ENCODE measurements at places on chromosomes 6 and 20. TPM values are rescaled to one million over a fixed set of nuclear protein-coding genes. Genes with fewer than 3 reads are reported as not detected.

Gene PIGU
- total RNA-seq = 18.9 TPM

Gene CD93
- not detected for total RNA-seq

Gene CFB
- total RNA-seq = 0.74 TPM

Gene SNAP91
- total RNA-seq = not detected

Gene GTF3C6
- 84.7 TPM for total RNA-seq

Gene KIF13A
- total RNA-seq = not detected

Gene DEFB128
- not detected for total RNA-seq

DNA sequence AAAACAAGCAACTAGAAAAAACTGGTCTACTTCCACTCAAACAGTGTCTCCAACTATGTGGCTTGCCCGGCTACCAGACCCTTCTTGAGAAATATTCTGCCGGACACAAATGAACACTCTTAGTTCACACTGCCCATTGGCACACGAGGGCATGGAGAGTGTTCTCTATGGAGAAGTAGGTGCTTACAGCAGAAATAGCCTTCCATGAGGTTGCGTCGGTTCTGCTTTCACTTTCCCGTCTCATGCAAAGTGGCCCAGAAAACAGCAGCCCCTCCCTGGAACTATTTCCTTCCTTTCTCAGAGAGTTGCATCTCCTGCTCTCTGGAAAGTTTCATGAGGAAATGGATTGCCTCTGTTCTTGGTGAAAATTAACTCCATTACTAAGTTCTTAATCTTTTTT is 9.5 kb upstream of the HLA-DOA start:
- peaks cover 12% of the 10 kb centered on the region for H3K4me1 ChIP-seq
- no peaks in the 10 kb centered on the region for H3K27me3 ChIP-seq
- no peak for DNase-seq
- H3K4me3 ChIP-seq = peak overlapping the region; percentile 25
- no peaks in the 10 kb centered on the region for H3K36me3 ChIP-seq
- H3K27ac ChIP-seq = no peak overlapping the region

- no peak overlapping the region for H3K27ac ChIP-seq
- no peak overlapping the region for H3K4me3 ChIP-seq
- no peaks in the 10 kb centered on the region for H3K4me1 ChIP-seq
Measured at GRCh38 chr20:2342243-2342642, 38.5 kb upstream of the TGM6 start.

DNA sequence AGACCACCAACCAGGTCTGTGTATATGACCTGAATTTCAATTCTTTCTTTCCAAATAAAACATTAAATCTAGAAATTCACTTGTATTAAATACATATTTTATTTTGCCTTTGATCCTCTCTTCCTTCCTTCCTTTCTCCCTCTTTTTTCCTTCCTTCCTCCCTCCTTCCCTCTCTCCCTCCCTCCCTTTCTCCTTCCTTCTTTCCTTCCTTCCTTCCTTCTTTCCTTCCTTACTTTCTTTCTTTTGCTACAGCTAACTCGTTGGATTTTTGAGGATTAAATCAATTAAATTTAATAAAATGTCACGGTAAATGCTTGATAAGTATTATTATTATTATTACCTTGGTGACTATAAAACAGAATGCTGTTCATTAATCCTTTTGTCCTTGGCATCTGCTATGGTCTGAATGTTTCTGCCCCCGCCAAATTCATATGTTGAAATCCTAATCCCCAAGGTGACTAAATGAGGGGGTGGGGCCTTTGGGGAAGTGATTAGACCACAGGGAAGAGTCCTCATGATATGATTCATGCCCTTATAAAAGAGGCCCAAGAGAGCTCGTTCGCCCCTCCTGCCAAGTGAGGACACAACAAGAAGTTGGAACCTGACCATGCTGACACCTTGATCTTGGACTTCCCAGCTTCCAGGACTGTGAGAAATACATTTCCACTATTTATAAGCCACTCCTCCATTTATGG is 67.6 kb upstream of the BTBD3 start:
- H3K36me3 ChIP-seq = no peaks in the 10 kb centered on the region
- peaks cover 3% of the 10 kb centered on the region for H3K27me3 ChIP-seq
- H3K27ac ChIP-seq = no peak overlapping the region
- H3K4me1 ChIP-seq = no peaks in the 10 kb centered on the region

- peaks cover 1% of the 10 kb centered on the region for H3K36me3 ChIP-seq
- no peak overlapping the region for H3K27ac ChIP-seq
- peaks cover 11% of the 10 kb centered on the region for H3K27me3 ChIP-seq
- no peak overlapping the region for H3K4me3 ChIP-seq
- peak; percentile 40 for DNase-seq
Measured at GRCh38 chr6:113994934-113995342, 24.0 kb upstream of the HDAC2 start.

GRCh38 chr20:5703681-5704101 is 46.5 kb upstream of the SHLD1 start:
- no peaks in the 10 kb centered on the region for H3K4me1 ChIP-seq
- DNase-seq = no peak
- H3K27ac ChIP-seq = no peak overlapping the region
- no peaks in the 10 kb centered on the region for H3K36me3 ChIP-seq

DNA sequence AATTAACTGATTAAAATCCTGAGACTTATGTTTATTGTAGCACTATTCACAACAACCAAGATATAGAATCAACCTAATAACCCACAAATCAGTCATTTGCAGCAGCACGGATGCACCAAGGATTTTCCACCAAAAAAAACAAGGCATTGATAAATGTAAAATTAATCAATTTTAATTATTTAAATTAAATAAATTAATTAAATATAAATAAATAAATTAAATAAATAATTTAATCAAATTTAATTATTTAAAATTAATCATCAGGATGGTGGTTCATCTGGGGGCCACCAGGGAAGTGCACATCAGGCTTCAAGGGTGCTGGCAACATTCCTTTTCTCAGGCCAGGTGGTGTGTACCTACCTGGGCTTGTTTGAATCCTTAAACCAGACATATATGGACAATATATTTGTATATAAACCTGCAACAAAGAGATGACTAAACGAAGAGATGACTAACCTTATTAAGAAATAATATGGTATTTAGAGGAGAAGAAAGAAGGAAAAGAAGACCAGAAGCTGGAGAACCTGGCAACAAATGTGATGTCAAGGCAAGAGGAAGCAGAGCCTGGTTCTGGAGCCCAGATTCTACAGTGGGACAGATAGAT is 89.2 kb downstream of the CD164 start:
- no peaks in the 10 kb centered on the region for H3K27me3 ChIP-seq
- no peak overlapping the region for H3K4me3 ChIP-seq
- no peaks in the 10 kb centered on the region for H3K4me1 ChIP-seq

DNA sequence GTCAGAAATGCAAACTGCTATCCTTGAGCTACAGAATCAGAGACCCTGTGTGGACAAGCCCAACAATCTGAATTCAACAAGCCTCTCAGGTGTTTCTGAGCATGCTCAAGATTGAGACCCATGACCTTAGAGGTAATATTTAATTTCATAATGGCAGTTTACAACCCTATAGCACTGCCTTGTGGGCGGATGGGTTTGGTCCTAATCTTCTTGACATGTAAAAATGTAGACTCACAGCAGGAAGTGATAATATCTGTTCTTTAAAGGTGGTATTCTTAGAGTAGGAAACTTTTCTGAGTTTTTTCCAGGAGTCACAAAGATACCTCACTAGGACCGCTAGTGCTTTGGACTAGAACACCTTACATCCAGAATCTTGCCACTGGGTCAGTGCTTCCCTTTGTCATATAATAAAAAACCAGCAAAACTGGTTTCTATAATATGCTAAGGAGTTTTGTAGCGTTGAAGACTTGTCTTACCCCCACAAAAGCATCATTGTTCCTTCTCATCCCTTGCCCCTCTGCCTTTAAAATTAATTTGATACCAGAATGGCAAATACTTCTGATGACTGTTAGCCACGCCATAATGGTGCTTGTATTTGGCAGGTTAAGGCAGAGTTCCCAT is 52.6 kb downstream of the E2F3 start:
- peaks cover 25% of the 10 kb centered on the region for H3K4me1 ChIP-seq
- no peak overlapping the region for H3K4me3 ChIP-seq
- no peak overlapping the region for H3K27ac ChIP-seq
- no peak for DNase-seq
- no peaks in the 10 kb centered on the region for H3K27me3 ChIP-seq

GRCh38 chr6:132272776-132273175 is 128.5 kb downstream of the MOXD1 start:
- DNase-seq = no peak
- no peaks in the 10 kb centered on the region for H3K4me1 ChIP-seq
- H3K36me3 ChIP-seq = no peaks in the 10 kb centered on the region
- no peak overlapping the region for H3K27ac ChIP-seq

- no peaks in the 10 kb centered on the region for H3K36me3 ChIP-seq
- DNase-seq = no peak
- H3K4me3 ChIP-seq = no peak overlapping the region
- no peak overlapping the region for H3K27ac ChIP-seq
Measured at GRCh38 chr6:43977404-43978111, 149.7 kb downstream of the MRPL14 start.

DNA sequence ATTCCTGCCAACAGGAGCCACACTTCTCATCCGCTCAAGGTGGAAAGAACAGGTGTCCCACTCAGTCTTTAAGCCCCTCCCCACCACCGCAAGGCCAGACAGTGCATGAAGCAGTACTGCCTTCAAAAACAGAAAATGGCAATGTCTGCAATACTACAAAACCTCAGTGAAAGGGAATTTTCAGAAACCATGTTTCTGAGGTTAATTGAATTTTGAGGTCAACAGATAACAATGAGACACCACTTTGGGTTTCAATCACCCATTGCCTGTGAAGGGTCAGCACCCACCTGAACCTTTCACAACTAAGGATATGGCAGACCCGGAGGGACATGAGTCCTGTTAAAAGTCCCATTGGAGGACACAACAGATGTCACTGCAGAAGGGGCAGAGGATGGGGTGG is 13.0 kb downstream of the ZC3H12D start:
- DNase-seq = no peak
- peaks cover 70% of the 10 kb centered on the region for H3K4me1 ChIP-seq
- H3K36me3 ChIP-seq = peaks cover 43% of the 10 kb centered on the region
- no peak overlapping the region for H3K4me3 ChIP-seq
- no peak overlapping the region for H3K27ac ChIP-seq

DNA sequence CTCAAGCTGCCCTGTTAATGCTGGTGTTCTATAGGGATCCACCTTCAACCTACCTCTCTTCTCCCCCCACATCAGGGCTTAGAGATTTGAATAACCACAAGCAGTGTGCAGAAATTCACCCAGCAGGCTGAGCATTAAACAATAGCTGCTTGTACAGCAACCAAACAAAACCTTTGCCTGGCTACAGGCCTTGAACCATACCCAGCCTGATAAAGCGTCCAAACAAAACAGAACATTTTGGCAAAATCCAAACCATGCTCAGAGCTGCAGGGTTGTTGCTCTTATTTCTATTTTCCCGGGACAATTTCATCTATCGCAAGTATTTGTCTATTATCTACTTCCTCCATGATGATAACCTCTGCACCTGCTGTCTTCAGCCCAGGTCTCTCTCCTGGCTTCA is 142.3 kb downstream of the UNC5CL start:
- no peak for DNase-seq
- H3K4me1 ChIP-seq = no peaks in the 10 kb centered on the region
- H3K36me3 ChIP-seq = no peaks in the 10 kb centered on the region
- H3K4me3 ChIP-seq = no peak overlapping the region
- no peak overlapping the region for H3K27ac ChIP-seq

GRCh38 chr6:169024047-169024660 is 229.5 kb downstream of the THBS2 start:
- no peak overlapping the region for H3K4me3 ChIP-seq
- no peak overlapping the region for H3K27ac ChIP-seq
- no peaks in the 10 kb centered on the region for H3K36me3 ChIP-seq
- H3K4me1 ChIP-seq = no peaks in the 10 kb centered on the region
- no peak for DNase-seq
